ENCODE measurements at places on chromosomes 11 and 22.

- DNase-seq = no peak
Observed at GRCh38 chr22:32880061-32880460, 78.6 kb downstream of the TIMP3 start.

- DNase-seq = no peak
Observed at GRCh38 chr11:118834427-118835028, 43.6 kb upstream of the DDX6 start.

DNA sequence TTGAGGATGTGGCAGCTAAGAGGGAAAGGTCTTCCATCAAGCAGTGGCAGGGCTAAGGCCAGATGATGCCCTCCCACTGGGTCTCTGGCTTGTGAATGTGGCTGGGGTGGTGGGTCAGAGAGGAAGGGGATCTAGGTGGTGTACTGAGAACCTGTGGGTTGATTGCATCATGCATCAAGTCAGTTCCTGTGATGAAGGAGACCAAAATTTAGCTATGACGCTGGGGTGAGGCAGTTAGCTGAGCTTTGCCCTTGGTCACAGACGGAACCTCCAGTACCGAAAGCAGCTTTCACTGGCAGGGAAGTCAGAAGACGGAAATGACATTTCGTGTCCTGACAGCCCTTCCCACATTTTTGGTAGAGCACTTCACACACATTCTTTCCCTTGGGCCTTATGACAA lies 20.7 kb downstream of the ATG16L2 start:
- DNase-seq = no peak

DNA sequence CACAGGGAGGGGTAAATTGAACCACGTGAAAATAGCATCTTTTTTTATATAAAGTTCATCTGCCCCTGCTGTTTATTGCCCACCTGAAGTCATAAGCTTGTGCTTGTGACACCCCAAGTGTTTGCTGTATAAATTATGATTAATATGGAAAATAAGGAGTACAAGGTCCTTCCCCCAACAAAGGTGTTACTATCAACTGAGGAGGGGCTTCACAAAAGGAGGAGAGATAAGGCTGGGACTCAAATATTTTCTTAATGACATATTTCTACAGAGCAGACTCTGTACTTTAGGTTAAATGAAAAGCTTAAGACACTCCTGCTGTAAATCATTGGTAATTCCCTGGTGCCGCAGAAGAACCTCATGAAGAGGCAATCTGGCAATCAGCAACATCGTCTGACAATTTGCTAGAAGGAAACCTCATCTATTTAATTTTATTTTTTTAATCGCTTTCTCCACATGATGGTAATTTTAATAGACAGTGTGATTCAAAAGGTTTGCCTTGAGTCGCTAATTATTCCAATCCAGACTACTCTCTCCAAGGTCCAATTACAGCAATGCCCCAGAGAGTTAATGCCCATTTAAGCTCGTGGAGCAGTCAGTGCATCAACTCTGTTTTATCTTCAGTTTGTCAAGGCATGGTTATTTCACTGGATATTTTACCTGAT lies 1432.4 kb downstream of the FAM181B start:
- no peak for DNase-seq

- no peak for DNase-seq
Observed at GRCh38 chr11:28887681-28888080, 779.5 kb downstream of the METTL15 start.

- DNase-seq = no peak
Observed at GRCh38 chr22:27984001-27984695, 65.1 kb upstream of the PITPNB start.

- DNase-seq = no peak
Observed at GRCh38 chr22:27636716-27637508, 164.6 kb downstream of the MN1 start.

DNA sequence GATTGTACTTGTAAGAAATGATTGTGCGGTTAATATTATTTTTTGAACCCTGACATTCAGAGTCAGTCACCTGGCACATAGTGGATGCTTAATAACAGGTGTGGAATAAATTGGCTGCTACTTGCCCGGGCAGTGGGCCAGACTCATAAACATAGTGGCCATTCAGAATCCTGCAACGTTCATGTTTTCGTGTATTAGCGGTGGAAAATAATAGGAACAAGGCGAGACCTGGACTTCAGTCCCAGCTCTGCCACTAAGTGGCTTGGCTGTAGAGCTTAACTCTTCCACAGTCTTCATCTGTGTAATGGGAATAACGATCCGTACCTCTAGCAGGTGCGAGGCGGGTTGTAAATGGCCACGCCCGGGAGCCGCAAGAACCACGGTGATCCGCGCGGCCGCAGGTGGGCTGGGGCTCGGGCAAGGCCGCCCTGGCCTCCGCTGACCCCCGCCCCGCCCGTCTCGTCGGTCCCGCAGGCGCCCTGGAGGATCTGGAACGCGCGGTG lies 761 bp upstream of the TMEM25 start:
- no peak for DNase-seq
